ENCODE measurements at places on chromosomes 4 and X. TPM values are rescaled to one million over a fixed set of nuclear protein-coding genes. Genes with fewer than 3 reads are reported as not detected.

Gene LONRF3
- polyA plus RNA-seq = 3.5 TPM

Gene TBX22
- polyA plus RNA-seq = 0.09 TPM

Gene NUP54
- 39.1 TPM for polyA plus RNA-seq

Gene GLRA3
- polyA plus RNA-seq = not detected

Gene TRIM2
- 19.2 TPM for polyA plus RNA-seq

Gene SHROOM2
- polyA plus RNA-seq = 1.7 TPM

Gene TRAM1L1
- 4.4 TPM for polyA plus RNA-seq

Gene VCX2
- not detected for polyA plus RNA-seq

Gene JCHAIN
- polyA plus RNA-seq = 1.5 TPM

Gene ARSD
- polyA plus RNA-seq = 12.3 TPM

Gene HELT
- polyA plus RNA-seq = not detected

Gene GNPDA2
- 18.6 TPM for polyA plus RNA-seq

Gene TSPAN6
- polyA plus RNA-seq = 23.1 TPM

Gene CYP2U1
- polyA plus RNA-seq = 4.7 TPM

Gene TREX2
- polyA plus RNA-seq = 0.20 TPM

Gene GAGE13
- not detected for polyA plus RNA-seq

Gene CACNA1F
- 0.03 TPM for polyA plus RNA-seq

Gene NEIL3
- 2.4 TPM for polyA plus RNA-seq

Gene ATP2B3
- 0.80 TPM for polyA plus RNA-seq

Gene ERAS
- 0.16 TPM for polyA plus RNA-seq

Gene ARR3
- polyA plus RNA-seq = 0.43 TPM

Gene VEGFD
- polyA plus RNA-seq = 0.59 TPM

Gene LNX1
- polyA plus RNA-seq = 4.2 TPM

Gene SPANXB1
- not detected for polyA plus RNA-seq

Gene RAB41
- polyA plus RNA-seq = 0.68 TPM

Gene TLR1
- 1.9 TPM for polyA plus RNA-seq

Data from forelimb muscle (tissue), 1 donor.